ENCODE measurements at places on chromosomes 7 and 10.
A peak's percentile ranks its signal among the peaks of the same experiment; 100 is the strongest.

GRCh38 chr7:159032753-159033472 lies 111.8 kb downstream of the VIPR2 start:
- no peak for DNase-seq

- no peak for DNase-seq
Measured at GRCh38 chr10:5854131-5854475, 35.6 kb downstream of the ANKRD16 start.

DNA sequence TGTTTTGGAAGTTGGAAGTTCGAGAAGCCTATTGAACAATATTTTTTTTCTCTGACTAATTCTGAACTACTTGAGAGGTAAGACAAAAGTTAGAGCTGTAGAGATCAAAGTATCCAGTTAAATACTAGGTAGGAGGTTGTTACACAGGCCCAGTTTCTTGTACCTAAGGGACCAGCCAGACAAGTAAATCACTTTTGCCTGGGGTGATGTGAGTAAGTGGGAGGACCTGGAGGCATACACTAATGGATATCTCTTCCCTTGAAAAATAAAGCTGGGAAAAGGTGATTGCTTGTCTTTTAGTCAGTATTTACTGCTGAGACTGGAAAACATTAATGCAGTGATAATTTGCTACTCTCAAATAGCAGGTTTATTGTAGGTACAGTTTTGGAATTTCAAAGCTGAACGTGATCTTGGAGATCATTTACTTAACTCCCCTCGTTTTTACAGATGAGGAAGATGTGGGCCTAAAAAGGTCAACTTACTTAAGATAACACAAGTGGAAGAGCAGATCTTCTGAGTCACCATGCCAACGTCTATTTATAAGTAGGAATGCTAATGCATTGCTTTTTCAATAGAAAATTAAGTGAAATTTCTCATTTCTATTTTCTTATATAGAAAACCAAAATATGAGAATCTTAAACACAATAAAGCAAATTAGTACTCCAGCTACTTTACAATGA lies 181.3 kb downstream of the PPP1R9A start:
- DNase-seq: no peak

- no peak for DNase-seq
Measured at GRCh38 chr10:68296843-68297663, 34.8 kb upstream of the HNRNPH3 start.

DNA sequence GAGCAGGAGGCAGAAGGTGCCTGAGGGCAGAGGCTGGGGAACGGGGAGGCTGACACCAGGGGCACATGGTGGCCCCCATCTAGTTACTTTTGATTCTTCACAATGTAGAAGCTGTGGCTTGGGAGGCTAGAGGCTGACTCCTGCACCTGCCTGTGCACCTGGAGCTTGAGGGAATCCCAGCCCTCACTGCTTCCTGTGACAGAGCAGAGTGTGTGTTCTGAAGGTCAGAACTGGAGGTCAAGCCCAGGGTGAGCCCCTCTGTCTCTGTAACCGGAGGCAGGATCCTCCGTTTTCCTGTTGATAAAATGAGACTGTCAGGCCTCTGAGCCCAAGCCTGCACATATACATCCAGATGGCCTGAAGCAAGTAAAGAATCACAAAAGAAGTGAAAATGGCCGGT lies 124.8 kb downstream of the ACTR3B start:
- DNase-seq: no peak

DNA sequence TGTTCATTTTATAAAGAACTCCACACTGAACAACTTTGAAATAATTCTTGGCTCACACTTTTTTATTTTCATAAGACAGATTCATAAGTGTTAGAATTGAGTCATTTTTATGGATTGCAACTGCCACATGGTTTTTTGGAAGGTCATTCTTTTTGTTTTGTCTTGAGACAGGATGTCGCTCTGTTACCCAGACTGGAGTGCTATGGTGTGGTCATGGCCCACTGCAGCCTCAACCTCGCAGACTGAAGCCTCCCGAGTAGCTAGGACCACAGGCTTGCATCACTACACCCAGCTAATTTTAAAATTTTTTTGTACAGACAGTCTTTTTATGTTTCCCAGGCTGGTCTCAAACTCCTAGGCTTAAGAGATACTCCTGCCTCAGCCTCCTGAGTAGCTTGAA lies 20.3 kb downstream of the BMS1 start:
- DNase-seq: no peak

DNA sequence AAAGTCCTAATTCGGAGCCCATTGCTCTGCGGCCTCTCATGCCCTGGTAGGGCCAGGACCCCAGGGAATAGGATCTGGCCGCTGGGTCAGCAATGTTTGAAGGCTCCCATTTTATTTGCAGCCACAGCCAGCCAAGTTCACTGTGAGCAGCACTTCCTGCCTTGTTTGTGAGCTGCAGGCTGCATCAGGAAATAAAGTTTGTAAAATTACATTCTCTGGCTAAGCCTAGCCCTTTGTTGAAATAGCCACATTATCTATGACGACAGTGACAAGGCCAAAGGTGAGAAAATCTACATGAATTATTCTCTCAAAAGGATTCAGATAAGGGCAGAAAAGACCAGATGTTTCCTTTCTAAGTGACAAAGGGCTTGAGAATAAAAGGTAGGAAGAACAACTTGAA lies 23.7 kb upstream of the ITGB1 start:
- no peak for DNase-seq

DNA sequence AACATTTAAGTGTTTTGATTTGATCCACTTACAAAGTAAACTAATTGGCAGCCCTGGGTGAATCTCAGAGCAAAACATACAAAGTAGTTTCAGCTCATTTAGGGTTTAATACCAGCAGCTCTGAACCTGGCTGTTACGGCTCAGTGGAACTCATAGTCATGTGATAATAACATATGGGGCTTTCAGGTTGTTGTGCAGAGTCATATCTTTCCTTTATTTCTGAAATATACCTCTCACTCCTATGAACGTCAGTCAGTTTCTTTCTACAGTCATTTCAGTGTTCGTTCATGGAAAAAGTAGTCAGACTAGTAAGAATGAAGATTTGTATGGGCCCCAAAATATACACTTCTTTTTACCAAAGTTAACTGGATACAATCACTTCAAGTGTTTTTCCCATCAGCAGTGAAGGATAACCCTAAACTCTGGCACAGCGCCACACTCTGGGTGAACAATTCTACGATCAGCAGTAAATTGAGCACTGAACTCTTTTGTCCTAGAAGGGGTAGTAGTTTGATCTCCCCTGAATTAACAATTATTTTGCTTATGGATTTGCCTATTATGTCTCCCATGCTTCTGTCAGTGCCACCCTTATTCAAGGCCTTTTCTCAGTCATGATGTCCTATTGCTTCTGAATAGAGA lies 218.6 kb downstream of the THSD7A start:
- peak; percentile 2 for DNase-seq

- no peak for DNase-seq
Measured at GRCh38 chr10:94097656-94098055, 103.9 kb downstream of the PLCE1 start.

GRCh38 chr7:146902728-146903127 lies 786.1 kb downstream of the CNTNAP2 start:
- DNase-seq: no peak

- no peak for DNase-seq
Measured at GRCh38 chr7:87094322-87094721, 34.9 kb upstream of the ELAPOR2 start.

DNA sequence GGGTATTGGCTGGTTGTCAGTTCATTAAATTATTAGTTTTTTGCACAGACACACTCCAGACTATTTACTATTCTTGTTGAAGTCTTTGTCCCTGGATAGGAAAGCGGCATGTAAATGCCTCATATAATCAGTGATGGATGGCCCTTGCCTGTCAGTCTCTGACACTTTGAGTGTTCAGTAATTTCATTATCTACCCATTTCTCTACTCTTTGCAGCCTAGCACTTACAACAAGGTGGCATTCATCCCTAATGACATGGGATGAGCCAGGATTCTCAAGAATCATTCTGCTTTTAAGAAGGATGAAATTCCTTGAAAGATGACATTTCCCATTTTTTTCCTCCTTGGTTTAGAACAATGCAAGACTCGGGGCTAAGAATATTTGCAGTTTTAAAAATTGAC lies 155.7 kb downstream of the SORCS3 start:
- peak; percentile 40 for DNase-seq

- DNase-seq: no peak
Measured at GRCh38 chr7:18843979-18844378, 273.5 kb downstream of the TWIST1 start.

GRCh38 chr10:111430070-111430469 lies 353.2 kb downstream of the ADRA2A start:
- DNase-seq: no peak

GRCh38 chr7:44547536-44548231 lies 6.6 kb upstream of the NPC1L1 start:
- no peak for DNase-seq

GRCh38 chr10:50572017-50572491 lies 51.7 kb downstream of the SGMS1 start:
- DNase-seq: no peak

- peak; percentile 61 for DNase-seq
Measured at GRCh38 chr7:112414855-112415490, 35.3 kb upstream of the IFRD1 start.

GRCh38 chr10:100878291-100878910 lies 34.4 kb upstream of the SLF2 start:
- peak; percentile 20 for DNase-seq

DNA sequence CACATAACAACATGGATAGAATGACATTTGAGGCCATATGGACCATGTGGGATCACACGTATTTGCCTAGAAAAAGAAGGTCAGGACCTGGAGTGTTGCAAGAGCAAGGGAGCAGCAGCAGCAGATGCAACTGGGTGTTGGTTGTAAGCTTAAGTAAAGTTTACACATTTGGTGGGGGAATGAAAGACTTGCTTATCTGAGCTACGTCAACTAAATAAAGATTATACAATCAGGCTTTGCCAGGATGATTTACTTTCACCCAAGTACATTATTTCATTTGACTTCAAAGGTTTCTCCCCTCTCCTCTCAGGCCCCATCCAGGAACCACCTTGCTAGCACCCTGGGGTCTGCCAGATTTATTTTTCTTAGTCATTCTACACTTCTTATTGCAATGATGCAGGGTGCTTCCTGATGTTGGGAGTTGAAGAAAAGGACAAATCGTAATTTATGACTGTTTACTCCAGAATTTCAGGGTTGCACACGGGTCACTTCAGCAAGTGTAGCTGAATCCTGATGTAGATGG lies 591.9 kb upstream of the IGFBP3 start:
- DNase-seq: no peak

DNA sequence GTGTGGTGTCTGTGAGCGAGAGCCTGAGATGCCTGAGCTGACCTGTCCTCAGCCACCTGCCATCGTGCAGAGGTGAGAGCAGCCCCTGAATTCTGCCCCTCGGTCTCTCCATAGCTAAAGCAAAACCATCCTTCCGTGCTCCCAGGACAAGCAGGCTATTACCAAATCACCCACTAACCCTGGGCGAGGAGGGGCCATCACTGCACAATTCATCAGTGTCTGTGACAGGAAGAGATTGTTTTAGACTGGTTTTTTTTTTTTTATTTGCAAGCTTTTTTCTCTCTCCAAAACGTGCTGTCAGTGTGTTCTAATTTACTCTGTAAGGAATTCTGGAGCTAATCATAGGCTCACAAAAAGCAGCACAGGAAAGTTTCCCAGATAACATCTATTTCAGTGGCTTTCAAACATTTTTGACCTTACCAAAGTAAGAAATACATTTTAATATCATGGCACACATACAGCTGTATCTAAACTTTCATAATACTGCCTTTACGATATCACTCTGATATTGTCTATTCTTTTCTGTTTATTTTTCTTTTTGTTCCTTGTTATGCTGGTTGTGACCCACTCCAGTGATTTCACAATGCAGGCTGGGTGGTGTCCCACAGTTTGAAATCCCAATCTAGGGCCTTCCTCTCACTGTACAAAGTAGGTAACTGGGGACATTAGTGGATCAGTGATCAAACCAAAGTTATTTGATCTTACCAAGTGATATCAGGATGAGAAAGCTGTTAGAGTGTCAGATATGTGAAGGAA lies 62.8 kb downstream of the EGFR start:
- DNase-seq: no peak

- no peak for DNase-seq
Measured at GRCh38 chr10:78831461-78831860, 237.3 kb upstream of the ZMIZ1 start.

- DNase-seq: no peak
Measured at GRCh38 chr7:127486654-127487053, 94.1 kb upstream of the ZNF800 start.

- no peak for DNase-seq
Measured at GRCh38 chr7:136339464-136339863, 362.3 kb upstream of the MTPN start.

DNA sequence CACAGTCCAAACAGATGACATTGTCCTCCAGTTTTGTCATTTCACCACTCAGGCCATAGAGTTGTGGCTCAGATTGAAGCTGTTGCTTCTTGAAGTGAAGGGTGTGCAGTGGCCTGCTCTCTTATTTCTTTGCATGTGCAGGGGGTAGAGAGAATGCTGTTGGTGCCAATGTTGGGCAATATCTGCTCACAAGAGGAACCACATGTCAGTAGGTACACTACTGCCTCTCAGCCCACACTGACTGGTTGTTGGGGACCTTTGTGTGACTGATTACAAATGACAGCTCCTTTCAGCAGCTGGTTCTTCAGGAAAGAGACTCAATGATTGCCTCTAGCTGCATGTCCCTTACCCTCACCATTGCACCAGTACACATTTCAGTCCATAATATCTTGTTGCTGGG lies 21.9 kb upstream of the SFTPA1 start:
- DNase-seq: no peak

- no peak for DNase-seq
Measured at GRCh38 chr10:13708256-13708990, 121.7 kb downstream of the PRPF18 start.

DNA sequence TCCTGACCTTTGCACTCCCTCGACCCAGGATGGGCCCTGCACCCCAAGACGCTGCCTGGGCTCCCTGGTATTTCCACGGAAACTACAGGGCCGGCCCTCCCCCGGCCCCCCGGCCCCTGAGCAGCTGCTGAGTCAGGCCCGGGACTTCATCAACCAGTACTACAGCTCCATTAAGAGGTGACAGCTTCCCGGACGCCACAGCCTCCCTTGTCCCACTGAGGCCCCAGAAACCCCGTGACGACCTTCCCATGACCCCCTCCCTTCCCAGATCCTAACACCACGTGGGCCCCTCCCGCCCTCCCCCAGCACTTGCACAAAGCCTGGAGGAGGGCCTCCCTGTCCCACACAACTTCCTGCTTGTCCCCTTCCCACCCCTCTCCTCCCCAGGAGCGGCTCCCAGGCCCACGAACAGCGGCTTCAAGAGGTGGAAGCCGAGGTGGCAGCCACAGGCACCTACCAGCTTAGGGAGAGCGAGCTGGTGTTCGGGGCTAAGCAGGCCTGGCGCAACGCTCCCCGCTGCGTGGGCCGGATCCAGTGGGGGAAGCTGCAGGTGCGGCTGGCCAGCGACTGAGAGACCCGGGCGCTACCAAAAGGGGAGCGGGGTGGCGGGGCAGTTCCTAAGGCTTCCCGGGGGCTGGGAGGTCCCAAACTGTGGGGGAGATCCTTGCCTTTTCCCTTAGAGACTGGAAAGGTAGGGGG lies 5.7 kb downstream of the NOS3 start:
- no peak for DNase-seq

DNA sequence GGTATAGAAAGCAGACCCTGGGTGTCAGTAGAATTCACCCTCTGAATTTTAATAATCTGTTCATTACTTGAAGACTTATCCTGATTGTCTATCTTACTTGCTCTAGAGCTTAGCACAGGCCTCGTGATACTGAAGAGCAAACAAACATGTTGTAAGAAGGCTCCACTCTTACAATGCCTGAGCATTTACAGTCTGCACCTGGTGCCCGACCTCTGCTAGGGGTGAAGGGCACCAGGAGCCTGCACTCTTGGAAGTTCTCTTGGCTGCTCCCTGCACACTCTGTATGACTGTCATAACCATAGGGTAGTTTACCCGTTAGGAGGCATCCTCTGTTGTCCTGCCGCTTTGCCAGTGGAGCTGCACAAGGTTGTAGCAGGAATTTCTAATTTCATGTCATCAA lies 91.3 kb upstream of the NPY start:
- no peak for DNase-seq
